ENCODE measurements at places on chromosomes 16 and 17.
A peak's percentile ranks its signal among the peaks of the same experiment; 100 is the strongest.

DNA sequence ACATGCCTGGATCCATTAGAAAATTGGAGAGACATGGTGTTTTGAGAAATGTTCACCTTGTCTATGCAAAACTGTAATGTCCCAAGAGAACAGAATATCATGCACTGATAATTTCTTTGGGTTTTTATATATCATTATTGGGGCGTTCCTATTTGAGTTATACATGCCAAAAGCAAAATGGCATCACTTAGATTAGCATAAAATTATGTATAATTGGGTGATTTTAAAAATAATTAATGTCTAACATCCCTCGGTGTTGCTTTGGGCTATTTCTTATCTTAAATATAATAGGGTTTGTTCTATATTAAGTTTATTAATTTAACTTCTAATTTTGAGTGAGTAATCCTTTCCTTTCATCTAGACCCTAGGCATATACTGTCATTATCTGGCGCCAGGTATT lies at the start of gene KRT28:
Gene KRT28, minus strand, starts transcription at position 101 of the 400 bp plus-strand sequence. Its CDS starts 66 bp downstream, at position 35.
- no peak for DNase-seq

- DNase-seq: no peak
Measured at GRCh38 chr17:60631119-60631518, 31.1 kb downstream of the PPM1D start.

DNA sequence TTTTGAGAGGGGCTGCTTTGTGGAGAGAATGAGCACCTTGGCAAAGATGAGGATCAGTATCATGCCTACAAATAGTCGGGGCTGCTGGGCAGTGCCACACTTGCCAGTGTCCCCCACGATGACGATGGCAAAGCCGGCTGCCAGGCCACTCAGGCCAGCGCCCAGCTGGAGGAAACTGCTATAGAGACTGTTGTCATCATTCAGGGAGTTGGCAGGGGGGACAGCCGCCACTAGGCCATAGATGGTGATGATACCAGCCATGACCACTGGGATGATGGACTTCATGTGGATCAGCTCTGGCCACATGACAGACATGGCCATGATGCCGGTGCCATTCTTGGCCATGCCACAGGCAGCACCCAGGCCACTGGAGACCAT lies 23.8 kb downstream of the MINK1 start:
- no peak for DNase-seq

GRCh38 chr16:57994778-57995177 lies 5.7 kb downstream of the ZNF319 start:
- DNase-seq: peak; percentile 77

DNA sequence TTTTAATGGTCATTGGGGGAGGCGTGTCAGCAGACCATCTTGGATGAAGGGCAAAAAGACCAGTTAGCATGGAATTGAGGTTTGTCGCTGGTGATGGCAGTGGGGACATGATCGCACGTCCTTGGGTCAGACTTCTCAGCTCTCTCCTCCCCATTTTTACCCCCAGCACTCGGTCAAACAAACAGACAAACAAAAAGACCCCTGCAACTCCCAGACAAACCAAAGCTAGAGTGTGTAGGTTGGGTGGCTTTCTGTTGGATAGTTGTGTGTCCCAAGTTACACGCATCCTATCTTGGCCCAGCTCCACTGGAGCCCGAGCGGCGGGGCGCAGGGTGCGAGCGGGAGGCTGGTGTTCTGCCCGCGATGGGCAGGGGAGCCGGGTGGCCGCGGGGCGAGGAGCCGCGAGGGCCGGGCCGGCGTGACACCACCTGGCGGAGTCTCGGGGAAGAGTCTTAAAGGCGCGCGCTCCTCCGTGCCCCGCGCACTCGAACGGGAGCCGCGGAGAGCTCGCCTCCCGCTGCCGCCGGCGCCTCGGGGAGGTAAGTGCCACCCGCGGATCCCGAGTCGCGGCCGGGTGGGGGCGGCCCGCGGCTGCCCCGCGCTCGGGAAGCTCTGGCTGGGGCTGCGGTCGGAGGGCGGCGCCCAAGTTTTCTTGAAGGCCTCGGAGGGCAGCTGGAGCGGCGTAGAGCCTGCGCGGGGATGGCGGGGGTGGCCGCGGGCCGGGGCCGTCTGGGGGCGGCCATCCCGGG lies 18.5 kb upstream of the NTN1 start:
- DNase-seq: peak; percentile 68

DNA sequence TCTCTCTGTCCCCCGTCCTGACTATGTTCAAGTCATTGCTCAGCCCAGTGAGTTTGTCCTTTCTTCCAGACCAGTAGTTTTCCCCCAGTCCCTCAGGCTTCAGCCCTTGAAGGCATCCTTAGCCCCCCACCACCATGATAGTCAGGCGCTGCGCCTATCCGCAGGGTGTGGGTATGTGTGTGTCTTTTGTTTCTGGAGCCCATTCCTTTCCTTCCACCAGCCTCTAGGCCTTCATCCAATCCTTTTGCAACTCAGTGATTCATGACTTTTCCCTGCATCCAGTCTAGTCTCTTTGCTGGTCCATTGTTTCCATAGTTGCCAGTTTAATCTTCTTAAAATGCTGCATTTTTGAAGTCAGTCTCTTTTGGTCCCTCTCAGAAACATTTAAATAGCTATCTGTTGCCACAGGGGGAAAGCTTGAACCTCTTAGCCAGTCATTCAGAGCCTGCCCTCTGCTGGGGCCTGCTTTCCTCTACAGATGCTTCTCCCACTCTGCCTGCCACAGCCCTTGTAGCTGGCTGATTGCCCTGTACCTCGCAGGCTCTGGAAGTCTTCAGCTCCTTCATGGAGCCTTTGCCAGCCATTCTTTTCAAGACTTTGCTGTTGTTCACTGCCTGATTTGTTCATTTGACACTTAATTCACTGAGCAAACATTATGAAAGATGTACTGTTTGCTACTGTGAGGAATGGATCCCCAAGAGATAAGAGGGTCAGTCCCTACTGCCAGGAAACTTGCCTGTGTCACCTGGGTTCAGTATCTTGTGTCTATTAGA lies 55.9 kb upstream of the ADCY7 start:
- peak; percentile 70 for DNase-seq
